ENCODE measurements at places on chromosomes 5 and 9. TPM values are rescaled to one million over a fixed set of nuclear protein-coding genes. Genes with fewer than 3 reads are reported as not detected.

DNA sequence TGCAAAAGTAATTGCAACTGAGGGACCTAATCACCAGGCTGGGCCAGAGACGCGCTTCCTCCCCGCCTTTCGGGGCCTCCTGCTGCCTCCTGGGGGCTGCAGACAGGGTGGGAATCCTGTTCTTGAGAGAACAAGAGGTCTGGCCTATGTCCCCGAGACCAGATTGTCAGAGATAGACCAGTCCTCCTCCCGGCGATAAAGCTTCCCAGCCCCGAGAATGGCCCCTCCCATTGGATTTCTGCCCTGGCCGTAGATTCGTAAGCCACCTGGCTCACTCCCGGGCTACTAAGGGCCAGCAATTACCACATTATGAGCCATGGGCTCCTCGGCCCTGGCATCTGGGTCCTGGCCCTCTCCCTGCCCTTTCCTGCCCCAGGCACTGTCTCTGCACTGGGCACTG, 70.4 kb downstream of the HRH2 start:
- no peak for DNase-seq

- no peak for DNase-seq
These were observed 53.9 kb upstream of the KCNN2 start for GRCh38 chr5:114308017-114308416.

DNA sequence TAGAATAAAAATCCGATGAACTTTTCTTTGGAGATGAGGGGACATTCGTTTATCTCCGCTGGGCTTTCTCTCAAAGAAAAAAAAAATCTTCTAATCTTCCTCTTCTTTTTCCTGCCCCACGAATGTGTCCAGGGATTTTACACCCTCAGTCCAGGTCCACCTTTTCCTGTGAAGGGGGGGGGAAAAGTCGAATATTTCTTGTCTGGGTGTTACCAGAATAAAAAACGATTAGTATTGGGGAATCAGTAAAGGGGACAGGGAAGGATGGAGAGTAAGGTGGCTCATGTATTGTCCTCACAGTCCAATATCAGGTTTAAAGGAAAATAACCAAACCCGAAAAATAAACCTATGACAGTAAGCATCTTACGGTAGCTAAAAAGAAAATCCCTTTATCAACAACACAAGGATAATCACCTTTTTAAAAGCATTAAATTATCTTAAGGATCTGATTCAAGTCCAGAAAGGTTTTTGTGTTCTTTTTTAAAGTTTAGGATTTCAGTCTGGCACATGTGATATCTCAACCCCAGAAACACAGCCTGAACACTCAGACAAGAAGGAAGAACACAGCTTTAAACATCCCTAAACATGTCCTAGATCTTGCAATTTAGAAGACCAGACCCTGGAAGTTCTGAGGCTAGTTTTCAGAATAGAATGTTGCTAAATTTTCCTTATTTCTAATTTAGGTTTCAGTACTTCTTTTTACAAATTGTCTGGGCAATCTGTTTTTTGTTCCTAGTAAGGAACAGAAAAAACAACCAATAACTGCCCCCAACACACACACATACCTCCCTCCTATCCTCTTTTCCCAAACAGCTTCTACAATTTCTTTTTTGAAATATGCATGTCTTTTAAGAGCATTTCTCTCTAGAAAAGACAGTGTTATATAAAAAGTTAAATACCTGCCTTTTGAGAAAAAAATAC, 1.2 kb downstream of the ZNF608 start:
- no peak for DNase-seq

GRCh38 chr9:13929013-13929412, 384.9 kb downstream of the NFIB start:
- no peak for DNase-seq

The CHD1 gene
- total RNA-seq: 92.5 TPM

The FAM81B gene
- total RNA-seq: 0.62 TPM

Data from occipital lobe (tissue), 3 donors.